ENCODE measurements at places on chromosomes 2 and 18.

- DNase-seq = peak; percentile 8
These were observed 162.0 kb upstream of the MC4R start for GRCh38 chr18:60534538-60534937.

DNA sequence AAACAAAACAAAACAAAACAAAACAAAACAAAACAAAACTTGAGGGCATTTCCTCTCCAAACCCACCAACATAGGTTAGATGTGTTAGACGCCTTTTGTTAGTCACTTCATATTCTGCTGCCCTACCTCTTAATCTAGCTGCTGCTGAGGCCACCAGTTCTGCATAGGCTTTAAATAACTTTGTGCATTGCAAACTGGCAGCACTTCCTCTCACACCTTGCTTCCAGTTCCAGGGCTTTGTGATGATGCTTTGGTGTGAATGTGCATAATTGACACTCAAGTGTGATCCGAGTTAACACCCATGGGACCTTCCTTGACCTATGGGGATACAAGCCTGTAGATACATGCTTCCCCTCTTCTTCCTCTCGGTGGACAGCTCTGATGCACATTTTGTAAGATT lies 2.3 kb upstream of the SERPINB11 start:
- no peak for DNase-seq

DNA sequence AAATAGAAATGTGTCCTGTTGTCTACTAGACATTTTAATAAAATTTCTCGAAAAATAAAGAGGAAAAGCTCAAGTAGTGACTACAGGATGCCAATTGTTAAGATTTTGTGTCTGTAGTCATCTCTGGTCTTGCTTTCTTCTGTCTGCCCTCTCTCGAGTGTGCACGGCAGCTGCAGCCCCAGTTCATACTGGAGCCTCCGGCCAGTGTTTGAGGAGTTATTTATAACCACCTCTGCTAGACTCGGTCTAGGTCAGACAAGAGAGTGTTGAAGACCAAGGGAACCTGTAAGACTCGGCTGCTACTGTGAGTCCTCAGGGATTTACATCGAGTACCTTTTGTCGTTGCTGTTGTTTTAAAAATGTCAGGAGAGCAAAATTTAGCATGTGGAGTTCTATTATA lies 810.1 kb upstream of the POU3F3 start:
- no peak for DNase-seq

- DNase-seq = no peak
These were observed 360.0 kb upstream of the KCNJ3 start for GRCh38 chr2:154338352-154338967.

GRCh38 chr2:170002096-170002495 lies 174.8 kb downstream of the UBR3 start:
- DNase-seq = no peak

DNA sequence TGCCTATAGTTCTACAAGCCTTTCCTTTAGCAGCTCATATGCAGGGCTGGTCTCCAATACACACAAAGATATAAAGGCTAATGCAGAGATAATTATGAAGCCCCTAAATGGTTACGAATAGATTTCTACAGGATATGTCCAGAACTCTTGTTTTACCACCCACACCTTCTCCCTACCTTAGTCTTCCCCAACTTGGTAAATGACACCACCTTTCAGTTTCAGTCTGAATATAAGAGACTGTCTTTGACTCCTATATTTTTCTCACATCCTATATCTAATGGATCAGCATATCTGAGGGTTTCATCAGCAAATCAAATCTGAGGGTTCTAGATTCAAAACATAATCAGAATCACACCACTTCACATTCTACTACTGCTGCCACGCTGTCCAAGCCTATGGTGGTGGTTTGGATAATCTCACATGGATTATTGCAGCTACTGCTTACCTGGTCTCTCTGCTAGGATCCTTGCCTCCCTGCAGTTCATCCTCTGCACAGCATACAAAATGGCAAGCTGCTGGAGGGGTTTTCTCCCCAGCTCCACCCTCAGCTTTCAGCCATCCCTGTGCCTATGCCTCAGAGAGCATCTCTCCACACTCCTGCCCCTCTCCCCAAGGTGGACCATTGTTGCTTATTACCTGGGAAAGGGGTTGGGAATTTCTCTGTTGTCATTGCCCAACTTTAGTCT lies 178.0 kb upstream of the SPOPL start:
- DNase-seq = no peak

GRCh38 chr2:69186614-69187013 lies 173.6 kb downstream of the ANTXR1 start:
- DNase-seq = no peak

- peak; percentile 47 for DNase-seq
These were observed 1.4 kb upstream of the YES1 start for GRCh38 chr18:813172-814071.

GRCh38 chr2:235506291-235506996 lies 12.6 kb downstream of the AGAP1 start:
- peak; percentile 81 for DNase-seq

GRCh38 chr2:225354281-225354774 lies 45.2 kb upstream of the NYAP2 start:
- DNase-seq = peak; percentile 28

GRCh38 chr2:65991381-65992197 lies 443.3 kb upstream of the MEIS1 start:
- peak; percentile 11 for DNase-seq

DNA sequence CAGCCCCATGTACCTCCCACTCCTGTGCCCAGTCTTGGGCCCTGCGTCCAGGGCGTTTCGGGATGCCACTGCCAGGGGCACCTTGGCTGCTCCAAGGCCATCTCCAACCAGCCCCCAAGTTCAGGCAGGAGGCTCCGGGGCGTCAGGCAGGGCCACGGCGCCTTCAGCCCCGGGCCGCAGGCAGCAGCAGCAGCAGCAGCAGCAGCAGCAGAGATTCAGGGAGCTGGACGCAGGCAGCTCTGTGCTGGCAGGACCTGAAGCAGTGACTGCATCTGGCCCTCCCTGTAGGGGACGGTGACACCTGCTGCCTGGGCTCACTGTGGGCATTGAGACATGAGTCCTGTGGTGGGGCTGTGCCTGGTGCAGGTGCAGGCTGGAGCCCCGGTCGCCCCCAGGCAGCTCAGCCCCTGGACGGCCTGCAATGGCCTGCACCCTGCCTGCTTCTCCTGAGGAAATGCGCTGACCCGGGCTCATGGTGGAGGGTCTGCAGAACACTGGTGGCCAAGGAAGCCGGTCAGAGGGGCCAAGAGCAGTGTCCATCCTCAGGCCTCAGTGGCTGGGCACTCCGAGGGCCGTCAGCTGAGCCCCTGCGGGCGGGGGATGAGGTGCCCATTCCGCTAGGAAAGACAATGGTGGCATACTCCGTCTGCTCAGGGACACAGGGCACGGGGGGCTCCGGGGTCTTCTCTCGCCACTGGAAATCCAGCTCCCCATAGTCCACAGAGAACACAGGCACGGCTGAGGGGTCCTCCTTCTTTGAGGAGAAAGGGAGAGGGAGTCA lies 8.0 kb downstream of the PDCD1 start:
- DNase-seq = no peak

DNA sequence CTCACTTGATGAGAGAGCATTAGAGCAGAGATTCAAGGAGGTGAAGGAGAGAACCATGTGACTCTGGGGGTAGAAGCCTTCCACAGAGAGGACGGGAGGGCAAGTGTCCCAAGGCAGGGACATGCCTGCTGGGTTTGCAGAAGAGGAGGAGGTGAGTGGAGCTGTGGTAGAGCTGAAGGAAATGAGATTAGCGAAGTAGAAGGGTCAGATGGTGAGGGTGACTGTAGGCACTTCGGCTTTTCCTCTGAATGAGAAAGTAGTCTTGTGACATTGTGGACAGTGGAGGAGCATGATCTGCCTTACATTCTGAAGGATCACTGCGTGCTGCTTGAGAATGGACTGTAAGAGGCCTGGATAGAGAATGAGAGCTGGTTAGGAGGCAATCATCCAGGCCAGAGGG lies 126.0 kb downstream of the NXPH2 start:
- no peak for DNase-seq

- DNase-seq = no peak
These were observed 20.7 kb downstream of the ACVR2A start for GRCh38 chr2:147865560-147865959.

DNA sequence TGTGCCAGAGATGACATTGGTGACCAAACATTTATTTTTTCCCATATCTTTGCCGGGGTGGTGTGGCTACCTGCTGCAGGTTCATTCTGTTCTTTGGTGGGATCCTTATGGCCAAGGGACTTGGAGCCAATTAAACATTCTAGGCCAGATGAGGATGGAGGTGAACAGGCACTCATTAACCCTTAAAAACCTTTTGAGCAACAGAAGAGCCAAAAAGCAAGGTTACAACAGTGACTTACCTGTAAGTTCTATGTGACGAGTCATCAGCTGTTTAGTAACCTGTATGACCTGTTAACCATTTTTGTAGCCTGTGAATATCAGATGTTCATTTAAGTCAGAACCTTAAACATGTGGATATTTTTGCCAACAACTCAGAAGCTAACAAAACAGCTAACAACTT lies 105.6 kb downstream of the XRCC5 start:
- no peak for DNase-seq

- no peak for DNase-seq
These were observed 249.4 kb upstream of the FAM98A start for GRCh38 chr2:33848486-33848885.

GRCh38 chr2:137206069-137206468 lies 440.7 kb downstream of the THSD7B start:
- no peak for DNase-seq

DNA sequence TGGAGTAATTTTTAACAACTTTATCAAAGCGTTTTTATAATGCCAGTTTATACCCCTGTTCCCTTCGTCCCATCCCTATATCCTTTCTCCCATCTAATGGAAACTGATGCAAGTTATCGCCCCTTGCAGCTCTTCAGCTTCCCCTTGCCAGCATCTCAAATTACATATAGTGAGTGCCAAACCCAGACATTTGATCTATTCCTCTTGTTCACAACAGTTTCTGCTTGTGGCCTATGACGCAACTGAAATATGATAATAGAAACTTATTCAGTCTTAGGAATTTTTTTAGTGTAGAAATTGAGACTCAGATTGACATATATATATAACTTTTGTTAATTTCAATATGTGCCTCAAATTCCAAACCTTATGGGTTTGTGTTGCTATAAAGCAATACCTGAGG lies 562.2 kb upstream of the VWC2L start:
- no peak for DNase-seq

DNA sequence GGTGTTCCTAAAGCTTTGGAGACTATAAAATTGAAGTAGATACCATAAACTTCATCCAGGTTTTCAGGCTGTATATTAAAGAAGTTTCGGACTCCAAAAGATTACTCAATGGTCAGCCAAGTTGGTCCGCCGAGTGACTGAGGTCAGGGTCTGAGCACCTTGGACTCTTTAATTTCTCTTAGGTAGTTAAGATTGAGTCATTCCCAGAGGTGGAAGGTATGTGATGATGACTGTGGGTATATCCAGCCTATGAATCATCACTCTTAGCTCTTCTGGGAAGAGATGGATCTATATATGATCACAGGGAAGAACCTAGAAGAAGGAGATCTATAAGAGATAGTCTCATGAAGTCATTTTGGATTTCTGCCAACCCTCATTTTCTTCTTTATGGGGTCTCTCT lies 3.3 kb downstream of the ITGA6 start:
- no peak for DNase-seq

DNA sequence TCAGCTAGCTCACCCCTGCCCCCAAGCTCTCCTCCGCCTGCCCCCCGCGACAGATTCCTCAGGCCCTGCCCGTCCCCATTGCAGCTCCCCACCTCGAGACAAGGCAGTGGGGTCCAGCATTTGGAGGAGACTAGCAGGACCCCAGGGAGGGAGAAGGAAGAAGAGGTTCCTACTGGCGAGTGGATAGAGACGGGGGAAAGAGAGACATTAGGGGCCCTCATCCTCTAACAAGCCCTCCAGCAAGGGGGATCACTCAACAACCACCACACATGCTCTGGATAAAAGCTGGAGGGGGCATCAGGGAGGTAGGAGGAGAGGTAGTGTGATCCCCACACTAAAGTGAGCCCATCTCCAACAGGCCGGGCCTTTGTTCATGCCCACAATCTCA lies 8.9 kb upstream of the TNS1 start:
- no peak for DNase-seq

DNA sequence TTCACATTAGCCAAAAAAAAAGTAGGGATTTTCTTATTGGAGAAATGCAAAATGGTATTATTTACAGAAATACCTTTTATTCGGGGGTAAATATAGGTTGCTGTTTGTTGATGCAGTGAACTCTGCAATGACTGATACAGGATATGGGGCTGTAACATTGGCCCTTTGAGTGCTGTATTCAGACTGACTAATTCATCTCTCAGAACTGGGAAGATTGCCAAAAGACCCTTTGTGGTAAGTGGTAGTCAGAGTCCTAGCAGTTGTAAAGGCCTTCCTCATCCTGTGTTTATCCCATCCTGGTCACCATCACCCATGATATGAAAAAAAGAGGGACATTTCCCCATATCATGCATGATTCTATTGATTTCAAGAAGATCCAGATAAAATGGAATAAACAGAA lies 14.0 kb upstream of the DCC start:
- DNase-seq = peak; percentile 42

GRCh38 chr2:21361957-21362486 lies 238.3 kb downstream of the TDRD15 start:
- no peak for DNase-seq

GRCh38 chr2:128306081-128306930 lies 12.4 kb downstream of the HS6ST1 start:
- peak; percentile 93 for DNase-seq

DNA sequence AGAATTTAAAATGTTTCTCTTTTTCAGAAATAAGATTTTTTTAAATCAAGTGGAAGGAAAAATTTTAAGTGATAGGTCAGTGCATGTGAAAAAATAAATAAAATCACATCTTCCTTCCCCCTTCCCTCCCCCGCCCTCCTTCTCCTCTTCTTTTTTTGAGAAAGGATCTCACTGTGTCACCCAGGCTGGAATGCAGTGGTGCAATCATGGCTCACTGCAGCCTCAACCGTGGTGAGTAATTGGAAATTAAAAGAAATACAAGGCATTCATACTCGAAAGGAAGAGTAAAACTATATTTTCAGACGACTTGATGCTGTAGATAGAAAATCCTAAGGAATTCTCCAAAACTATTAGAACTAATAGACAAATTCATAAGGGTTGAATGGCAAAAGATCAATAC lies 16.9 kb upstream of the CRACDL start:
- no peak for DNase-seq

- DNase-seq = no peak
These were observed 51.3 kb downstream of the SEPTIN10 start for GRCh38 chr2:109562421-109562820.

- DNase-seq = no peak
These were observed 129.7 kb upstream of the TNP1 start for GRCh38 chr2:216989340-216990129.

GRCh38 chr2:199488772-199489400 lies 31.1 kb upstream of the SATB2 start:
- DNase-seq = peak; percentile 16
